Activated CD4-positive, alpha-beta T cell treated with anti-CD3 and anti-CD28 coated beads, Interleukin-2, amount 50 U/mL, for 48 hours (primary cell): ENCODE measurements at places on chromosomes 13 and 19.

GRCh38 chr13:107104631-107105030 lies 536.7 kb upstream of the ARGLU1 start:
- DNase-seq: no peak

DNA sequence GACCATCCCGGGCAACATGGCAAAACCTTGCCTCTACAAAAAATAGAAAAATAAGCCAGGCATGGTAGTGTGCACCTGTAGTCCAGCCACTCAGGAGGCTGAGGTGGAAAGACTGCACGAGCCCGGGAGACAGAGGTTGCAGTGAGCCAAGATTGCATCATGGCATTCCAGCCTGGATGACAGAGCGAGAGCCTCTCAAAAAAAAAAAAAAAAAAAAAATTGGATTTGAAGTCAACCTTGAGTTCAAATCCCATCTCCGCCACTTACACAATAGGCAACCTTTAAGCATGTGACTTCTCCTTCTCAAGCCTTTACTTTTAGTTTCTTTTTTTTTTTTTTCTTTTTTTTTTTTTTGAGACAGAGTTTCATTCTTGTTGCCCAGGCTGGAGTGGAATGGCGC lies 12.0 kb downstream of the KASH5 start:
- no peak for DNase-seq

- no peak for DNase-seq
Measured at GRCh38 chr13:95698047-95698749, 21.3 kb downstream of the DNAJC3 start.

DNA sequence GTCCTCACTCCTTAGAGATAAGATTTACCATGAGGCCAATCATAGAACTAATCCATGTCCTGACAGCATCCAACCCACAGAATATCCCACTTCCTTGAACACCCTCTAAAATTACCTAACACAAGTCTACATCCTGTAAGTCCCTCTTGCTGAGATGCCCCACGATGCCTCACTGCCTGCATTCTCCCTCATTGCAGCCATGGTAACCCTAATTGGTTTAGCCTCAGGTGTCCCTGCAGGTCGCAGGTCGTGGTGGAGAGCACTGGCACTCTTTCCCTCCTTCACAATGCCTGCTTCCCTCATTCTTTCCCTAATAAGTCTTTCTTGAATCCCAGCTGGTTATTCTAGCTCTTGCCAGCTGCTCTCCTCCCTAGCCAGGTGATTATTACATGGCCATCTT lies 35.3 kb upstream of the MYO16 start:
- no peak for DNase-seq

DNA sequence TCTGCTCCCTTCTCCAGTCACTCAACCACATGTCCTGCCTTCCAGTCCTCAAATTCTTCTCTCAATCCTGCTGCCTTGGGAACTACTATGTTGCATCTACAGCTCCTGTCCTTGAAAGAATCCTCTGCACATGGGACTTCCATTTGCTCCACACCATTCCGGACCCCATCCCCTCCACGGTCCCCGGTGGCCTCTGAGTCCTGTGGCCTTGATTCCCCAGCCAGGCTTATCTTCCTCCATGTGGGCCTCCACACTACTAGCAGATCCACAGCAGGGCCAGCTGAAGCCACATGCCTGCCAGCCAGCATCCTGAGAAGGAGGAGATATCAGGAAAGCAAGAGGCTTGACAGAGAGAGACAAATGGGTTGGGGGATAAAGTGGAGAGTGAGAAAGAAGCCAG lies 1323.8 kb downstream of the UQCRFS1 start:
- no peak for DNase-seq
